Bone marrow (tissue), 2 donors: ENCODE measurements at places on chromosomes 16 and 17.

DNA sequence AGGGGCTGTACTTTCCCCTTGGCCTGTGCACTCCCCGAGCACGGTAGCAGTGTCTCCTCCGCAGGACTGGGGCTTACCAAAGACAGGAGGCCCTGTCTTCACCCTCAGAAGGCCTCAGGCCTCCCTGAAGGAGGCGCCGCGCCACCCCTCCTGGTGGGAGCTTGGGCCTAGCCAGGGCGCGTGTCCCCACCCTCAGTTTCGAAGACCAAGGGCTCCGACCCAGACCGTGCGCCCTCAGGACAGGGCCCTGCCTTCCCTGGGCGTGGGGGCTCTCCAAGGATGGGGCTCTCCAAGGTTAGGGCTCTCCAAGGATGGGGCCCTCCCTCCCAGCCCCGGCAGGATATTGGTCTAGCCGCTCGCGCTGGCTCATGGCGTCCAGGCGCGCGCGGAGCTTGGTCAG, 11.8 kb downstream of the PLCD3 start:
- DNase-seq, result no peak

DNA sequence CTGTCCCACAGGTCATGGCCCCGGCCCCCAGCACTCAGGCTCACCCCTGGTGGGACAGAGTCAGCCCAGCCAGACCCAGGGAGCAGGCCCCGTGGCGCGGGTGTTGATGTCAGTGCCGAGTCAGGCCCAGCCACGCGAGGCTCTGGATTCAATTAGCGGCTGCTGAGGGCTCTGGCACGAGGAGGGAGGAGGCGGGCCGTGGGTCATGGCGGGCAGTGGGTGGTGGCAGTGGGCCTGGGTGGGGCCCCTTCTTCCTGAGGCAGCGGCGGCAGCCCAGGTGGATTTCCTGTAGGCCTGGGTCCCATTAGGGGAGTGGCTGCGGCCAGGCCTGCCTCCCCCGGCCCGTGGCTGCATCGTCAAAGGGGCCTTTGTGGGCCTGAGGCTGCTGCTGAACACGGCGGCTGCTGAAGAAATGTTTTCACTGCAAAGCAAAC, 12.9 kb downstream of the VASN start:
- no peak for DNase-seq

GRCh38 chr17:57662041-57662440, 83.1 kb downstream of the CCDC182 start:
- DNase-seq, result no peak

DNA sequence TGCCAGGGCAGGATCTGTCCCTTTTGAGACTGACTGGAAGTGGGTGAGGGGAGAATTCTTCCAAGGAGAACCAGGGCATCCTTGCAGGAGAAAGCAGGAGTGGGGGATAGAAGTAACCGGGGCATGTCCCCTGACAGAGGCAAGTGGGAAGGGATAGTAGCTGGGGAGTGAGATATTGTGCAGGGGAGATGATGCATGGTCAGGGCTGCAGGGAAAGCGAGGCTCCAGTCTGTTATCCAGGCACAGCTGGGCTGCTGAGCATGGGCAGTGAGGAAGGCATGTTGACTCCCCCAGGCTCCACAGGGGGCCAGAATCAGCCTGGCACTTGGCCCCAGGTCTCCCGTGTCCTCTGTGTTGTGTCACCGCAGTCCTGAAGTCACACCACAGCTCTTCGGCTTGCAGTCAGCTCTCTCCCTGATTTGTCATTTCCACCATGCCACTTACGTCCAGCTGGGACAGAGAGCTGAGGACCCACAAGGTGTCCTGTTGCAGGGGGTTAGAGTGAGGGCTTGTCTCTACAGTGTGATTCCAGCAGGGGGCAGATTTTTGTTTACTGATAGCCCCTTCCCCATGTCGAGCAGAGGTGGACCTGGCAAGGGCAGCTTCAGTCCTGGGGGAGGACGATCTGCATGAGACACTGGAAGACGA, 40.9 kb downstream of the B9D1 start:
- no peak for DNase-seq

DNA sequence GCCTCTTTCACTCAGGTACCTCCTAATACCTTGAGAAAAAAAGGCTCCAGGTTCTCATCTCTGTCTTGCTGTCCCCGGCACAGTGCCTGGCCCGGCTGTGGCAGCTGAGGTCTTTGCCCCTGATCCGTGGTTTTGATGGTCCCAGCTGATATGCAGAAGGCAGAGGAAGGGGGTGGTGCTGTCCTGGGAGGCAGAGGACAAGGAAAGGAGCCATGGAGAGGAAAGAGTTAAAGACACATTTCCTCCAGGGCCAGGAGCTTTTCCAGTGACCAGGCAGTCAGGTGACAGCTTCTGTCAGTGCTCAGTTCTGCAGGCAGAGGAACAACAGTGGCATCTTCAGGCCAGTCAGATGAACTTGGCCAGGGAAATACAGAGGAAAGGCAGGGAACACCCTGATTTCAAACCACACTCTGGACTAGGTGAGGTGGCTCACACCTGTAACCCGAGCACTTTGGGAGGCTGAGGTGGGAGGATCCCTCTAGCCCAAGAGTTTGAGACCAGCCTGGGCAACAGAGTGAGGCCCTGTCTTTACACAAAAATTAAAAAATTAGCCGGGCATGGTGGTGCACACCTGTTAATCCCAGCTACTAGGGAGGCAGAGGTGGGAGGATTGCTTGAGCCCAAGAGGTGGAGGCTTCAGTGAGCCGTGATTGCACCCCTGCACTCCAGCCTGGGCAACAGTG, 3.3 kb upstream of the COG1 start:
- no peak for DNase-seq

DNA sequence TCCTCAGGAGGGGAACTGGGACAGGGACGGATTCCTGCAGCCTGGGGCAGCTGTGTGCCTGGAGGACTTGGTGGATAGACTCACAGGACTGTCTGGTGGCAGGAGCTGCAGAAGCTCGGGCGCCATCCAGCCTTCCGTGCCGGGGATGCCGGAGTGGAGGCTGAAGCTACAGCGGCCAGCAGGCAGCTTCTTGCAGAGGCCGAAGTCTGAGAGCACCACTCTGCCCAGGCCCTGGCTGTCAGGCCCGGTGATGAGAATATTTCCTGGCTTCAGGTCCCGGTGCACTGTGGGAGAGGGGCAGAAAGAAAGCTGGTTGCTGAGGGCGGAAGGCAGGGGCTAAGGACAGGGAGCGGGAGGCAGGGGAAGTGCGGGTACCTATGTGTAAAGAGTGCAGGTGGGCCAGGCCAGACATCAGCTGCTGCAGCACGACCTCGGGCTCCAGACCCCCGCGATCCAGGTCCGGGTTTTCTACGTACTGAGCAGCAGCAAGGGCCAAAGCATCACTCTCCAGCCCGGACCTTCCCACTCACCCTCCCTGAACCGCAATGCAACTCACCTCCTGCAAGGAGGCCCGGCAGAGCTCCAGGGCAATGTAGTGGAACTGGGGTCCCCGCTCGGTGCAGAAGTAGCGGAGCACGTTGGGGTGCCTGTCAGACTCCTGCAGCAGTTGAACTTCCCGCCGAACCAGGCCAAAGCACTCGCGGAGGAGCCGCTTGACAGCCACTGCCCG, 16.1 kb downstream of the PLK1 start:
- DNase-seq, result no peak

GRCh38 chr17:15928286-15928785, 16.6 kb upstream of the ADORA2B start:
- no peak for DNase-seq

GRCh38 chr17:19291646-19292376, 54.6 kb downstream of the EPN2 start:
- DNase-seq, result no peak

DNA sequence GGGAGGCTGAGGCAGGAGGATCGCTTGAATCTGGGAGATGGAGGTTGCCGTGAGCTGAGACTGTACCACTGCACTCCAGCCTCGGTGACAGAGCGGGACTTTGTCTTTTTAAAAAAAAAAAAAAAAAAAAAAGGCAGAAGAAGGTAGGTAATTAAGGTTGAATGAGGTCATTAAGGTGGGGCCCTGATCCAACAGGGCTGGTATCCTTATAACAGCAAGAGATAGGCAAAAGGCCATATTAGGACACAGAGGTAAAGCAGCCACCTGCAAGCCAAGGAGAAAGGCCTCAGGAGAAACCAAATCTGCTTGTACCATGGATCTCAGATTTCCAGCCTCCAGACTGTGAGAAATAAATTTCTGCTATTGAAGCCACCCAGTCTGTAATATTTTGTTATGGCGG, 60.3 kb downstream of the SPAG9 start:
- no peak for DNase-seq

GRCh38 chr16:85430523-85431421, 182.3 kb upstream of the GSE1 start:
- DNase-seq, result no peak

DNA sequence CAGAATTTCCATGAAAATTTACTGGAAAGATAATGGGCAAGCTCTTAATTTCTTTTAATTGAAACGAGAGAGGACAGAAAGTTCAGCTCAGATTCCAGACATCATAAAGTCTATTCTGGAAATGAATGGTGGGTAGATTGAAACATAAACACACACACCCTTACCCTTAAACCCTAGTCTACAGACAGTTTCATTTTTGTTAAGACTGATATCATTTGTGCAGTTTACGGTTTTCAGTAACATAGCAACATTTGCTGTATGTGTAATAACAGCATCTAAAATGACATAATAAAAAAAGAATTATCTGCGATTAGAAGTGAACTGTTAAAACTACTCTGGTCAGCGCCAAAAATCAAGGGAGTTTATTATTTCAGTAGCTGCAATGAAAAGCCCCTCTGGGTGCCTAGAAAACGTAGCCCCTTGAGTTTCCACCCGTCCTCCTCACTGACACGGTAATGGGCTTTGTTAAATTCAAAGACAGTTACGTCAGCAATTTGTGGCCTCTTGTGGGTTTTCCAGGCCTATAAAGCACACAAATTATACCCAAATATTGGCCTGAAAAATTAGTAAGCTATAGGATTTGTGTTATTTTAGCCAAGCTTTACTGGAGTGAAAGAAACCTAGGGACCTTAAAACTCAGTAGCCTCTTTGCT, 520.6 kb upstream of the SOX9 start:
- DNase-seq, result no peak

DNA sequence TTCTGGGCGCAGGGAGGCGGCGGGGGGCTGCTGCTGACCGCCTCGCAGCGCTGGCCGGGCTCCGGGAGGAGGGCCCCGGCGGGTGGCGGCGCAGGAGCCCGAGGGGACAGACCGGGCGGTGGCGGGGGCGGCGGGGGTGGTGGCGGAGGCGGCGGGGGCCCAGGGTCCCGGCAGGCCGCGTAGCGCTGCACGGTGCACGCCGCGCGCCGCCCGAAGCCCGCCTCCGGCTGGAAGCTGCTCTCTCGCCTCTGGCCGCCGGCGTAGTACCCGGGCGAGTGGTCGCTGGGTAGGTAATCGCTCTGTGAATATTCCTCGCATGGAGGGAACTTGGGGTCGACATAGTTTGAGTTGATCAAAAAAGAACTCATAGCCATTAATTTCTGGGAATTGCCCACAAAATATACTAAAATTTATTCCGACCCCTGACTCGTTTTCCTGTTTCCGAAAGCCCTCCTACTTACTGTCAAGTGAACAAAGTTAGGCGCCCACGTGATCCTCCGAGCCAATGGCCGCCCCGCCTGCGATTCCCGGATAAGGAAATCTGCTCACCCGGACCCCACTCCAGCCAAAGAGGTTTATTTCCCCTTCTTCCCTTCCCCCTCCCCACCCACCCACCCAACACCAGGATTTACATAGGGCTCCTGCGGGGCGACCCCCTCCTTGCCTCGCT, at the start of gene HOXB4:
TSS of gene HOXB4 (minus strand) at position 405 of the 670 bp plus-strand sequence. CDS start at position 374, 31 bp downstream.
- DNase-seq, result peak; percentile 77

GRCh38 chr16:81491541-81492188, 47.1 kb downstream of the CMIP start:
- no peak for DNase-seq

- DNase-seq, result no peak
These were observed 20.9 kb downstream of the OSBPL7 start for GRCh38 chr17:47800686-47801085.

DNA sequence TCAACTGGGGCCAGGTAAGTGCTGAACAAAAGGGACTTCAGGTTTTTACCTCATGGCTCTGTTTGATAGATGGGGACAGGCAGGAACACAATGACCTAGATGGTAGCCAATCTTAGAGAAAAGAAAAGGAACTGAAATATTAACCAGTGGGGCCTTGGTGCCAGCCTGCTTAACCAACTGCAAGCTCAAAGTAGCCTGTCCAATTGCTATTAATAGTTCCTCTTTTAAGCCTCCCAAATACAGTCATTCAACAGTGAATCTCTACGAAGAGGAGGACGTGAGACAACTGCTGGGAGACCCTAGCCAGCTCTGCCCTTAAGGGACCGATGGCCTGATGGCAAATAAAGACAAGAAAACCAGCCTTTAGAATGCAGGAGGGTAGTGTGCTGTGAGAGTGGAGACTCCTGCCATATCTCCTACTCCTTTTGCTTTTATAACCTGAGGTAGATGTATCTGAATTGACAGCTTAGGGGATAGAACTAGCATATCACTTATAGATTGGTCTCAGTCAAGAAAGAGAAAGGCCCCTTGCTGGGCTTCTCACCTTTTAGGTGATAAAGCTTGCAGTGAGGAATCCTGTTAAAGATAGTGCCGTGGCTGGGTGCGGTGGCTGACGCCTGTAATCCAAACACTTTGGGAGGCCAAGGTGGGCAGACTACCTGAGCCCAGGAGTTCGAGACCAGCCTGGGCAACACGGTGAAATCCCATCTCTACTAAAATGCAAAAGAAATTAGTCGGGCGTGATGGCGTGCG, 28.3 kb downstream of the ARSG start:
- no peak for DNase-seq

GRCh38 chr17:36923814-36924221, 13.5 kb upstream of the LHX1 start:
- DNase-seq, result no peak

DNA sequence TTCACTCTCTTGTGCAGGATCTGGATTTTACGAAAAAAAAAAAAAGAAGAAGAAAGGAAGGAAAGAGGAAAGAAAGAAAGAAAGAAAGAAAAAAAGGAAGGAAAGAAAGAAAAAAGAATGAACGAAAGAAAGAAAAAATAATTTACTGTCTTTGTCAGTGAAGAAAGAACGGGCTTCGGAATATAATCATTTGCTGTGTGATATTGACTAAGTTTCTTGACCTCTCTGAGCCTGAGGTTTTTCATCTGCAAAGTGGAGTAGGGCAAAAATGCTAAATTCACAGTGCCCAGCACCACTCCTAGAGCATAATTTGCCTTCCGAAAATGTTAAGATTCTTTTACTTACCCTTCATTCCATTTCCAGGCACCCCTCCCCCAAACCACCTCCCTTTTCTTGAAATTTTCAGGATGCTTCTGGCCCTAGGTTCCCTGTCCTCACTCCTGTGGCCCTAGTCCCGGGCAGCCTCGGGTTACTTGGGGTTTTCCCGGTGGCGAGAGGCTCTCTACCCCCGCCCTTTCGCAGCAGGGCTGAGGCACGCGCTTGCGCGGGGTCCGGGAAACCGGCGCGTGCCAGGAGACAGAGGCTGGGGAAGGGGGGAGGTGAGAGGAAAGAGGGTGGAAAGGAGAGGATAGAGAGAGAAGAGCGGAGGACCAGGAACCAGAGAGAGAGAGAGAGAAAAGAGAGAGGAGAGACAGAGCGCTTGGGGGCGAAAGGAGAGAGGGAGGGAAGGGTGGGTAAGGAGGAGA, at the start of gene CNTNAP1:
TSS of gene CNTNAP1 (plus strand) at position 556 of the 746 bp plus-strand sequence. CDS start 299 bp downstream, outside the sequence.
- DNase-seq, result peak; percentile 28

GRCh38 chr16:84616515-84616914, 1.4 kb downstream of the COTL1 start:
- no peak for DNase-seq

- no peak for DNase-seq
These were observed 1.4 kb downstream of the TBC1D24 start for GRCh38 chr16:2476345-2476720.

GRCh38 chr16:55369151-55369550, 45.1 kb downstream of the IRX6 start:
- no peak for DNase-seq
